ENCODE measurements at places on chromosomes 2 and 18.
A peak's percentile ranks its signal among the peaks of the same experiment; 100 is the strongest.

DNA sequence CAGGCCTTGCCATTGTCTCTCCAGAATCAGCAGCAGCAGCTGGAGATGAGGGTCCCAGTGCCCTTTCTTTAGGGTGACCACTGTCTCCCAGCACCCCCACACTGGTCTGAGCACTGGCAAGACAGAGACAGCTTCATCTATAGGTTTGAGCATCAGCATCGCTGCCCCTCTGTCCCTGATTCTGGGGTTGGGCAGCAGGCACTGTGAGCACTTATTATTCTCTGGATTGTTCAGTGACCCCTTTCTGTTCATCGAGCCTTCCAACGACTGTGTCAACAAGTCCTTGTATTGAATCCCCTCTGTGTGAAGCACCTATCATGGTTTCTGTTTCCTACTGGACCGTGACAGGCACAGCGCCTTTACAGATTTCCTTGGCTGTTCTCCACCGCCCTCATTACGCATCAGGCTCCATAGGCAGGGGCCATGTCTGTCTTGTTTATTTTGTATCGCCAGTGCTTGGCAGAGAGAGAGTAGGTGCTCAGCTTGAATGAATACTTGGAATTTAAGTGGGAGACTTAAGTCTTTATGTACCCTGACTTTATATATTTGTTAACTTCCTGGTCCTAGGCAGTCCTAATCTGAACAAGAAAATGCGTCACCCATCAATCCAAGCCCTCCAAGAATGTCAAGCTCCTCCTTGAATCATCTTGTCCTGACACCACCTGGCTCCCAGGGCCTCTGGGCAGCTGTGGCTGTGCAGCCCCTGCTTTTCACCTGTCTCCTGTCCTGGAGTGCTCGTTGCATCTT is 11.4 kb downstream of the MALL start:
- no peak for DNase-seq

- no peak for DNase-seq
Observed at GRCh38 chr2:71156573-71156972, 26.1 kb downstream of the MPHOSPH10 start.

DNA sequence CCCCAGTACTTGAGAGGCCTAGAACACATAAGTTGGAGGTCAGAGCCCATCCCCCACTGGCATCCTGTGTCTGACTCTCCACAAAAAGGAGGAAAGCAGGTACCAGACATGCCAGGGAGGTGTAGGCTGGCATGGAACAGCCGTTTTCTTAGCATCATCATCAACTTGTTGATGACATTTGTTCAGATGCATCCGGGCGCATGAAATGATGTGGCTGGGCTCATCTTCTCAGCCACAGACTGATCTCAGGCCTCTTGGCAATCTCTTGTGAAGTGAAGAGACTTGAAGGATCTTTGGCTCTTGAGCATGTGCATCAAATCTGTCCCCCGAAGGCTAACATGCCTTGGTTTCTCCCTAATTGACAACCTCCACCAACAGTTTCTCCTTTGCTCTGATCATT is 243.3 kb downstream of the TSN start:
- DNase-seq: no peak

GRCh38 chr2:119383410-119384140 is 16.8 kb downstream of the DBI start:
- DNase-seq: no peak

DNA sequence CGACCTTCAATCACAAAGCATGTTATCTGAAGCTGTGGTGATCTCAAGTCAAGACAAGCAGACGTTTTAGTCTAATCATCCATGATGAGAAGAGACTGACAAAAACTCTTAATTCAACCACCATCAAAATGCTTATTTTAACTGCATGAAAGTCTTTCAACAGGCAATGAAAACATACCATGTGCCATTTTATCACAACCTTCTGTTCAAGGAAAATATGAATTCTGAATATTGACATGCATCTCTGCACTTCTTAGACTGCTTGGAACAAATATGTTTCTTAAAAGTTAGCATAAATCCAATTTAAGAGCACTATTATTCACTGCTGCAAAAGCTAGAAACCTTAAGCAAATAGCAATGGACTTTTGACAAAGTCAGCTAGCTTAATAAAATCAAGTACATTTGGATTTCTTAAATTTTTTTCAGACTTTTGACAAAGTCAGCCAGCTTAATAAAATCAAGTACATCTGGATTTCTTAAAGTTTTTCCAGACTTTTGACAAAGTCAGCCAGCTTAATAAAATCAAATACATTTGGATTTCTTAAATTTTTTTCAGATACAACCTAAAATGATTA is 70.9 kb downstream of the OLA1 start:
- no peak for DNase-seq

DNA sequence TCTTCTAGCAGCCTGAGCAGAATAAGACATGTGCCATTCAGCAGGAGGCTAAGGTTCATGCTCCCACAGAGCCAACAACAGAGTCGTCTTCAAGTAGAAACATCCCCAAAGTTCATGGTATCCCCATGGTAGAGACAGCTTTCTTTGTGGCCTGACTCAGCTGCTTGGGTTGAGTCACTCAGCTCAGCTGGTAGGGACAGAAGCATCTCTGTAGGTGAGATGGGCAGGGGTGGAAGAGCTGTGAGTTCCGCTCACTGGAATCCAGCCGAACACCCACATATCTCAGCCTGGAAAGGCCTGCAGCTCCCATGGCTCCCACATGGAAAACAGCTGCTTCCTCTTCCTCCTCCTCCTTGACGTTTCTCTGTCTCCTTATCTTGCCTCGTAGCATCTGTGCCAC is 792.7 kb downstream of the RNF144A start:
- DNase-seq: no peak

DNA sequence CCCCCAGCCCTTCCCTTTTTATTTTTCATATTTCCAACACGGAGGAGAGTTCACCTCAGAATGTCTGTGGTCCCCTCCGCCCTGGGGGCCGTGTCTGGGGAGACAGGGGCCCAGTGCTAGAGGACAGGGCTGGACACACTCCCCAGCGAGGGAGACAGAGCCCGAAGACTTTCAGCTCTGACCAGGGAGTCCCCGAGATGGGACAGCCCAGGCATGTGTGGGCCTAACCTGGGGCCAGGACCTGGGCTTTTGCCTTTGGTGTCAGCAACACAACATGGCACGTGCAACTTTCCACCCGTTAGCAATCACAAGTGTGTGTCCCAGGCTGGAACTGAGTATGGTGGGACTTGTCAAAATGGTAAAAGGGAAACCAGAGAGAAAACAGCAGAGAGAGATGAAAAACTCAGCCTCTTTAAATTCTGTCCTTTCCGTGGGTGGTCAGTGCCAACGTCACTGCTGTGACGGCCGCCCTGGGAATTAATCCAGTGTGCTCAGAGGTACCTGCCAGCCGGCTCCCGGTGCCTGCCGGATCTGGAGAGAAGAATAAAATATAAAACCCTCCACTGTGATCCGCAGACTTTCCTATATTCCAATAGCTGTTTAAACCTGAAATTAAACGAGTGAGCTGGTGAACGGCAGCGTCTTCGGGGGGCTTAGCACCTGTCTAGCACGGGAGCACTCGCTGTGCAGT is 245.8 kb downstream of the EIPR1 start:
- DNase-seq: no peak

- no peak for DNase-seq
Observed at GRCh38 chr2:184302506-184302905, 295.8 kb upstream of the ZNF804A start.

DNA sequence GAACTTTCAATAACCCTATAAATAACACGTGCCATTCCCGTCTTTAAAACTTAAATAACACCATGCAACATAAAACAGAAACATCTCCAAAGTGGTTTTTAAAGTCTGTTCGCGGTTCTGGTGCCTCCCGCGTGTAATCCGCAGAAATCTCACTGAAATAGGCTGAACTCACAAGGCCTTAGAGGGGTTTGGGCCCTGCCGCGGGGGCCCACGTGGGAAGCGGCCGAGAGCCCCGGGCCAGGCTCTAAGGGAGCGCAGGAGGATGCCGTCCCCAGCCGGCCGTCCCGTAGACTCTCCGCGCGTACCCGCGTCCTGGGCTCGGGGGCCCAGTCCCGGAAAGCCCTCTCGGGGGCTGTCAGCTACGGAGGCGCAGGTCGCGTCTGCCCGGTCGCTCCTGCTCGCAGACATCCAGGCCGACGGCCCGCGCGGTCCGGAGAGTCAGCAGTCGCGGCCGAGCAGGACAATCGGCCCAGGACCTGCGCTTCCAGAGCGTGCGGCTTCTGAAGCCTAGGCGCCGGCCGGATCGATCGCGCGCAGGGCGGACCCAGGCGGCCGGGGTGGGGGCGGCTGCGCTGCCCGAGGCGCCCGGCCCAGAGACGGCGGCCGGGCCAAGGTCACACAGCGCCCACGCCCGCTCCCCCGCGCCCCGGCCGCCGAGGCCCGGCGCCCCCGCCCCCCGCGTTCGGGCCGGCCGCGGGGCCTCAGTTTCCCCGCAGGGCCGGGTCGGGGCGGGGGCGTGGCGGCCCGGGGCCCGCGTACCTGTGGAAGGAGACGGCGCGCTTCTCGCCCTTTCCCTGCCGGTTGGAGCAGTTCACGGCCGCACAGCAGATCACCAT is 558 bp downstream of the THAP4 start:
- peak; percentile 4 for DNase-seq

GRCh38 chr2:238882082-238882755 is 34.3 kb downstream of the TWIST2 start:
- DNase-seq: no peak

DNA sequence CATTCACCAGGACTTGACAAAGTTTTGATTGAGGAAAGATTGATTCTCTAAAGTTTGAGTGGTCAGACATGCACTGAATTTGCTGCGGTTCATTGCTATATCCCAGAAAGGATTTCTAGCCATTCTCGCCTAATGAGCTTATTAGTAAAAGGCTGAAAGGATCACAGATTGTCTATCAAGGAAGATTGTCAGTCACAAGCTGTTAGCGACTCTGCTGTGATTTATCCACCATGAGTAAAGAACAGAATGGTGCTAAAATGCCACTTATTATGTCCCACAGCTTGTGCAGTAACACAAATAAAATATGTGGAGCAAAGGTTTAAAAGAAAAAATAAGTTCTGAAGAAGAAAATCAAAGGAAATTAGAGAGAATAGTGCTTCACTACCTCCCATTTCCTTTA is 701.2 kb upstream of the CDH7 start:
- DNase-seq: no peak

DNA sequence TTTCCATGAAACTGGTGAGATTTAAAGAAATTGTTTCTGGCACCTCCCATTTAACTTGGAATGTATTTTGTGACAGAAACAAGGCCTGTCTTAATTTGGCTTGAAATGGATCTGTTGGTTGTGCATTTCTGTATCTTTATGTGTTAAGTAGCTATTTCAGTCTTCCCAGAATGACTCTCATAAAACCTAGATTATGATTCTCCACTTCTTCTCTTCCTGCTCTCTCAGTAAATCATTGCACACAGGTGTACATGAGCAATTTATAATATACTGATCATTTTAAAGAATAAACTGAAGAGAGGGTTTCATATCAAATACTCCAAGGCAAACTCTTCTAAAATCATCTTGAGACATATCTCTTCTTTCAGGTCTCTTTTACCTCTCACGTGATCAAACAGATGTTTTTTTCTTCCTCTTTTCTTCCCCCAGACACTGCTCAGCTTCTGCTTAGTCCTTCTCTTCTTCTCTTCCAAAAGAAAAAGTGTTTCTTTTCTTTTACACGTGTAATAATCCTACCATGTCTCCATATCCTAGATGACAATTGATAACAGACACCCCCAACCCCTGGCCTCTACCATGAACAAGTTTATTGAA is 112.0 kb downstream of the PPP1R1C start:
- DNase-seq: no peak

GRCh38 chr2:222669353-222669752 is 2.1 kb upstream of the MOGAT1 start:
- no peak for DNase-seq

GRCh38 chr2:25570161-25570845 is 103.1 kb downstream of the DTNB start:
- DNase-seq: peak; percentile 87

DNA sequence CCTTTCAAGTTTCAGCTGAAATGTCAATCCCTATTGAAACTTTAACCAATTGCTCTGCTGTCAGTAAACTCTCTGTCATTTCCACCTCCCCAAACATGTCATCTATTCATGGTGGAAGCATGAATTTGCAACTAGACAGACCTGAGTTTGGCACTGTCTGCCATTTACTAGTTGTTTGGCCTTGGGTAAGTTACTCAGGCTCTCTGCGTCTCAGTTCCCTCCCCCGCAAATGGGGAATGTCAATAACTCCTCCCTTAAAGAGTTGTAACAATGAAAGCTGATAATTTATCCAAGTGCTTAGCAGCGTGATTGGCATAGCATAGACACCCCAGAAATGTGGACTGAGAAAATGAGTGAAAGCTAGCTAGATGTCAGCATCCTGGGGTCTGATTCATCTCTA is 73.3 kb upstream of the THOC1 start:
- no peak for DNase-seq

- DNase-seq: no peak
Observed at GRCh38 chr2:136247204-136247950, 129.4 kb upstream of the CXCR4 start.

DNA sequence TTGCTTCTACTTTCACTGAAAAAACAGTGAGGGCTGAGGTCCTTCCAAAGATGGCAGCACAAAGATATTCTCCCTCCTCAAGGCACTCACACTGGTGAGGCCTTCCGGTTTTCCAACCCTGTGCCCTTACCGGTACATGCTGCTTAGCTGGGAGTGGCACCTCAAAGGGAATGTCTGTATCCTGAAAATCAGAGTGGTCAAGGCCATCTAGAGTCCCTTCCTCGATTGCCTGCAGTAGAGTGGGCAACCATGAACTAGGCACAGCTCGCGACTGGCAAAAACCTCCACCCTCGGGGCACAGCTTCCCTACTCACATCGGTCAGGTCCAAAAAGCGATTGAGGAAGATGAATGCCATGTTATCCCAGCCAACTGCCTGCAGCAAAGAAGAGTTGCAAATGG is 3.4 kb downstream of the KRTCAP3 start:
- DNase-seq: no peak

DNA sequence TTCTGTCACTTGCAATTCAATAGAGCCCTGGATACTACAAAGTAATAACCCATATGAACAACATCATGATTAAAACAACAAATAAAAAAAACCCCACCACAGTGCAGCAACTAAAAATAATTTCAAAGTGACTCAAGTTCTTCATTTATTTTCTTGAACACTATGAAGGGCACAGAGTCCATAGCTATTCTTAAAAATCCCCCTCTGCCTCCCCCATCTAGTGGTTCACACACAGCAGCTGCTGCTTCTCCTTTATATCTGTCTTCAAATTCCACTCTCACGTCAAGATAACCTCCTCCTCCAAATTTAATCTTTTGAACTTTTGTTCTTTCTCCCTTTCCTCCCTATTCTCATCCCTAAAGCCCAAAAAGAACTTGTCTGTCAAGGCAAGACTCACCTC is 591.3 kb downstream of the ZEB2 start:
- no peak for DNase-seq

- no peak for DNase-seq
Observed at GRCh38 chr2:174574657-174575056, 22.9 kb downstream of the WIPF1 start.

GRCh38 chr2:159160412-159160811 is 126.1 kb downstream of the WDSUB1 start:
- no peak for DNase-seq

GRCh38 chr2:213425618-213426017 is 141.4 kb downstream of the SPAG16 start:
- DNase-seq: no peak
